ENCODE measurements at places on chromosomes 16 and 17.

DNA sequence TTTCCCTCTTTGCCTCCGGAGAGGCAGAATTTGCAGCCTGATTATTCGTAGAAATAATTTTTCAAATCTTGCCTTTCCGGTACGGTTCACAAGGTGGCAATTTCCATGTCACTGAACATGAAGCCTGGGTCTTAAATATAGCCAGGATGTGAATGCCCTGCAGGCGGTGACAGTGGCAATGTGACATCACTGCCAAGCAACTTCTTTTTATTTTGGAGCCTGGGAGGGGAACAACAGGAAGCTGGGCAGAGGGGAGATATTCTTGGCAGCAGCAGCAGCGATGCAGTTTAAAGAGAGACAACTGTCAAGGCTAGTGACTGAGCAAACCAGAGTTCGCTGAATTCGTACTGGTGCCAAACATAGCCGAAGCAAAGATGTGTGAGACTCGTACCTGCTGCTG, 171.1 kb downstream of the SNX29 start:
- no peak for DNase-seq

GRCh38 chr17:77786740-77787505, 171.6 kb upstream of the TNRC6C start:
- DNase-seq = no peak

GRCh38 chr17:6352801-6353560, 81.9 kb downstream of the AIPL1 start:
- no peak for DNase-seq

- DNase-seq = no peak
These were observed 110.4 kb downstream of the MAP2K6 start for GRCh38 chr17:69524854-69525253.

DNA sequence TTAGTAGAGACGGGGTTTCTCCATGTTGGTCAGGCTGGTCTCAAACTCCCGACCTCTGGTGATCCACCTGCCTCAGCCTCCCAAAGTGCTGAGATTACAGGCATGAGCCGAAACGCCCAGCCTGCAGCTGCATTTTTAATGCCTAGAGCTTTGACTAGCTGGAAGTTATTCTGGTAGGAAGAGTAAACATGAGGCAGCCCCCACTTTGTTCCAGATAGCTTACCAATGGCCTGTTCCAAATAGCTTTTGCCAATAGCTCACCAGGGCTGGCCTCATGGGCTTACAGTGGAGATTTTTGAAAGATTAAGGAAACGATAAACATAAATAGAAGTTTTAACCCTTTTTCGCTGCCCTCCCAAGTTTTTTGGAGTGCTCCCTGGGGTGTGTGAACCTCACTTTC, 9.8 kb downstream of the TRPV2 start:
- no peak for DNase-seq

GRCh38 chr17:31378638-31379037, 12.8 kb upstream of the RAB11FIP4 start:
- no peak for DNase-seq

- DNase-seq = no peak
These were observed 7.2 kb upstream of the MTSS2 start for GRCh38 chr16:70692873-70693671.

GRCh38 chr17:63914471-63914870, 3.4 kb upstream of the CSHL1 start:
- DNase-seq = no peak

- DNase-seq = no peak
These were observed 6.4 kb downstream of the TP53I13 start for GRCh38 chr17:29574732-29575510.

DNA sequence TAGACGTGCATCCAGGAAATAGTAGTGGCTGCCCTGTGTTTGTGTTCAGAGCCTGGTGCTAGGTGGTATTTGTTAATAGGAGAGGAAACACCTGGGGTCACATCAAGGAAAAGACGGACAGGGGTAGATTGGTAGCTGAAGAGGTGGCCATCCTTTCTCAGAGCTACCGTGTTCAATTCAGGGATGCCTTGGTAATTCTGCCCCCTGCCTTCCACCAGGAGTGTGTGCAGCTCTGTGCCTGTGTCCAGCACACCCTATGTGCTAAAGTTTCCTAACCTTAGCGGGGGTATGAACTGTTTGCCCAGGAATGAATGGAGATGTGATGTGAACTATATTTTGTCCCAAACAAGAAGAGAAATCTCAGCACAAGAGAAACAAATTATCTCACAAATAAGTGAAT, 174.1 kb upstream of the MPHOSPH6 start:
- DNase-seq = no peak

DNA sequence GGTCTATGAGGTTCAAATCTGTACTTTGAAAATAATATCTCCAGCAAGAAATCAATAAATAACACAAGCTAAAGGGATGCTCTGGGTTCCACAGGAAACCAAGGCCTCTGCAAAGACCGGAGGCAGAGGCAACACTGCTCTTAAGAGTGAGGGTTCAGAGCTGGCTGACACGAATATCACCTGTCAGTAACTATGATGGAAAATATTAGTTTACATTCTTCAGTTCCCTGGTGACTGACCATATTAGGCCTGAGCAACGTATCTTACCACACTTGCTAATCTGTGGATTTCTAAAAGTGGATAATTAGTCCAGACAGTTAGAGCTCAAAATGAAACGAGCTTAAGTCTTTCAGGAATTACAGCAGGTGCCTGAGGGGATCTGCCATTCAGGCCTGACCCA, 459.3 kb downstream of the HS3ST3B1 start:
- no peak for DNase-seq

DNA sequence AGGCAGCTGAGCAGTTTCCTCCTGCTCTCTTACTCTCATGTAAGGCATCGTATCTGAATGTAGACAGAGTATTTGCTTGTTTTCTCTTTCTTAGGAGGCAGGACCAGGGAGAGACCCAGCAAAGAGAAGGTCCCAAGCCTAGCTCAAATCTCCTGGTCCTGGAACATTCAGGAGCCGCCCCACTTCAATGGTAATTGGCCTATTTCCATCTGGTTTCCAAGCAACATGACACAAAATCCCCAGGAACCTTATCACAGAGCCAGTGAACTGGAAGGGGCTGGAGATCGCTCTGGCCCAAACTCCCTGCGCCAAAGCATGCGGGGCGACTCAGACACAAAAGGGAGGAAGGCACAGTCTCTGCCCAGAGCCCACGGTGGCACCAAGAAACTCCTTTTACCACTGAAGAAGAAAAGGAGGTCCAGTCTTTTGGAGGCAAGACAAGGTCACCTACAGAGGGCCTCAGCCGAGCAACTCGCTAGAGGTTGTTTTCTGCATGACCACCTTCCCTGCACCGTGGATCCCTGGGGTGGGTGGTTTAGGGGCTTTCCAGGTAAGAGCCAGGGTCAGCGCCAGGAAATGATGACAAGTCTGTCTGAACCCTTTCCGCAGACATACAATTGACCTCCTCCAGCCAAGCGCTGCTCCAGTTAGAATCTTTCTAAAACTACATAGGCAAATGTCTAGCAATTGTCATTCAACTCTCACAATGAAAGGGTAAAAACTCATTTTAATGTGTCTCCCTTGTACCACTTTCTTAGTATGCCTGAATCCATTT, 394.7 kb downstream of the SOX9 start:
- no peak for DNase-seq

DNA sequence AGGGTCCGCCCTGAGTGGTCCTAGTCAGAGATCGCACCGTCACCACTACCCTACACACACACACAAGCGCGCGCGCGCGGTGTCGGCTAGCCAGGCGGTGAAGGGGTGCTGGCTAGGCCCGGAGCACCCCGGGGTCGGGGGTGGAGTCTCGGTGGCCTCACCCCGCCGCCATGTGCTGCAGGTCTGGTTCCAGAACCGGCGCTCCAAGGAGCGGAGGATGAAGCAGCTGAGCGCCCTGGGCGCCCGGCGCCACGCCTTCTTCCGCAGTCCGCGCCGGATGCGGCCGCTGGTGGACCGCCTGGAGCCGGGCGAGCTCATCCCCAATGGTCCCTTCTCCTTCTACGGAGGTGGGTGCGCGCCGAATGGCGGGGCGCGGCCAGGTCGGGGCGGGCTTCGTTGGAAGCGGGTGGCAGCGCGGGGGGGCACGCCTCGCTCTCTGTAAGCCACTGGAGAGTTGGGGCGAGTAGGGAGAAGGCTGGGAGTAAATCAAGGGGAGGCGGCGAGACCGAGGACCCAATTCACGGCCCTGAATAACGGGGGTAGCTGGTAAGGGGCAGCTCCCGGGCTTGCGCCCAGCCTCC, 4.8 kb downstream of the LHX1 start:
- no peak for DNase-seq

DNA sequence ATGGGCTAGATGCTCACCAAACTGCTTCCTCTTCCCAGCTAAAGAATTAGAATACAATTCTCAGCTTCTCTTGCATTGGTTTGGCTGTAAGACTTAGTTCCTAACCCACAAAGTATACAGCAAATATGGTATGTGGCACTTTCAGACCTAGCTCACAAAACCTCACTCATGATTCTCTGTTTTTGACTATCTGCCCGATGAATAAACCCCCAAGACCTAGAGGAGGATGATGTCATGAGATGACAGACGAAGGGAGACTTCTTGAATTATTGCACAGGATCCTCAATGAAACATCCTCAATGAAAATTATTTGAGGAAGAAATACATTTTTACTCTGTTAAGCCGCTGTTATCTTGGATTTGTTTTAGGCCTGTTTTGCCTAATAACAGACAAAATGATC, 14.3 kb downstream of the CNOT1 start:
- DNase-seq = no peak

DNA sequence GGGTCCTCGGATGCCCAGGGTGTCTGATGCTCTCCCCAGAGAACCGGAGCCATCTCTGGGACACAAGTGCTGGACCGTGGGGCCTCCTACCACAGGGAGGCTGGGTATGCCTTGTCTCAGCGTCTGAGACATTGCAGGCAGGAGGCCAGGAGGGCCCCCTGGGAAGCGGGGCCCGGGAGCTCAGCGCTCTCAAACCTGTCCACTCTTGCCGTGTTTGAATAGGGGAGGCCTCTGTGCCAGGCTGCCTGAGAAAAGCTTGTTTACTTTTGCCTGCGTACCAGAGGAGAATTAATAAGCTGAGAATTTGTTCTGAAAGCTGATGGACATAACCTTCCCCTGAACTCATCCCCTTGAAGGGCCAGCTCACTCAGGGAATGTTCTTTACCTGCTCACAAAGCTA, 163.8 kb downstream of the NTN1 start:
- DNase-seq = no peak
